ENCODE measurements at places on chromosomes 2 and 18.

DNA sequence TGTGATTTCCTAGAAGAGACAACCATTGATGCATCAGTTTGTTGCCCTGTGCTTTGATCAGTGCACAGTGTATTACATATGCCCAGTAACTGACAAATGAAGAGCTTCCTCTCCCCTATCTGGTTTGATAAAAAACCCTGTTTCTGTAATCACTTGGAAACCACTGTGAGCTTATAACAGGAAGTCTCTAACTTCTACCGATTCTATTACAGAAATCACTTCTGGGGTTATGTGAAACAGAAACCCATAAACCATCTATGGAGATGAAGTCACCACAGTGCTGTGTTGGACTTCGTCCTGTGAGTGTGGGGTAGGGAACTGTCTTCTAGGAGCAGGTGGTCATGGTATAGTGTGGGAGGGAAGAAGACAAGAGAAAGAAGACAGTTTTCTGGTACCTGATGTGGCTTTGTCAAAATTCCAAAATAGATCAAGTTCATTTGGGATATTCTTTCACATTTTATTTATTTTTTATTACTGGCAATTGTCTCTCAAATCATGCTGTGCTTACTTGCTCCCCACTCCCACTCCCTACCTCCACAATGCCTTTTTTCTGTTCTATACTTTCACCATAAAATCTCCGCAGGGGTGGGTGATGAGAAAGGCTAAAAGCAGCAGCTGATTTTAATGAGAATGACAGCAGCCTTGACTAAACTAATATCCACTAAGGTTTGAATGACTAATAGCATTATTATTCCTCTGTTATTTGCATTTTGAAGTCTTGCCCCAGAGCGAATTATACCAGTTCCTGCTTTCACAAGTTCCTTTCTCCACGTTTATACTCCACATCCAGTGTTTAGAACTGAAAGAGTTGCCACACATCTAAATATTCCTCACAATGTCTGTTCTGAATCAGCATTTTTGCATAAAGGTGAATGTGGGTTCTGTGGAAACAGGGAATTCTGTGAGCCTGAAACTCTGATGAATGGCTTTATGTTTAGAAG lies 41.7 kb upstream of the RND3 start:
- DNase-seq = peak; percentile 1

DNA sequence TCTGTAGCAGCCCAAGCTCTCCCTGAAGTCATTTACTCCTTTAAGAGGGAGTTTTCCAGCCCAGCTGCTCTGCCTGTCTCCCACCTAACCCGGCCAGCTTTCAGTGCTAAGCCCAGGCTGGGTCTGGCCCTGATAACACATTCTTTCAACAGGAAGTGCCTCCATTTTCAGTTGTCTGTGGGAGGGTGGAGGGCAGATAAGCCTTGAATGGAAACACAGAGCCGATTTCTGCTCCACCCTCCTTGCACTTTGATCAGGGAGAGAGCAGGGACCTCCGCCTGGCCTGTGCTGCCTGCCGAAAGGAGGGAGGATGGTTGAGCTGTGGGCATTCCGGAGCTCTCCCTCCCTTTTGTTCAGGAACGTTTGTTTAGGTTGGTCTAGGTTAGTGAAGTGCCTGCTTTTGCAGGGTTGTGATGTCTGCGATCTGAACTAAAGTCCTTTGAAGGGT lies 24.8 kb downstream of the GATA6 start:
- no peak for DNase-seq

- DNase-seq = no peak
Observed at GRCh38 chr18:3067165-3067661, 54.3 kb upstream of the LPIN2 start.

GRCh38 chr2:30230497-30231211 lies 680 bp upstream of the LBH start:
- no peak for DNase-seq

GRCh38 chr2:145569108-145569507 lies 1049.2 kb upstream of the ZEB2 start:
- no peak for DNase-seq

GRCh38 chr2:139964721-139965440 lies 1184.7 kb upstream of the NXPH2 start:
- DNase-seq = no peak

GRCh38 chr2:110847651-110848050 lies 115.3 kb downstream of the ACOXL start:
- DNase-seq = no peak

DNA sequence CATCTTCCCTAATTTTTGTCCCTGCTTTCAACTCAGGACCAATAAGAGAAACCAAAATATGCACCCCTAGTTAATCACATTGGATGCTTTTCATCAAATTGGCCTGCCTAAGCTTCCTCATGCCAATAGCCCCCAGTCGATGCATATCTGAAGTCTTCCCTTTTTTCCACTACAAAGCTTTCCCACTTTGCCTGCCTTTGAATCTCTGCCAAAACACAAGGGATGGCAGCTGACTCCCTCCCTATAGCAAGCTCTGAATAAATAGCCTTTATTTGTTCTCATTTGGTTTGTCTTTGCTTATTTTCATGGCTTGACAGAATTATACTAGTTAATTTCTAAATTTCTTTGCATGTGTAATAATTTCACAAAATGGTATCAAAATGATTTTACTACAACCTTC lies 621.2 kb downstream of the MBD2 start:
- no peak for DNase-seq

DNA sequence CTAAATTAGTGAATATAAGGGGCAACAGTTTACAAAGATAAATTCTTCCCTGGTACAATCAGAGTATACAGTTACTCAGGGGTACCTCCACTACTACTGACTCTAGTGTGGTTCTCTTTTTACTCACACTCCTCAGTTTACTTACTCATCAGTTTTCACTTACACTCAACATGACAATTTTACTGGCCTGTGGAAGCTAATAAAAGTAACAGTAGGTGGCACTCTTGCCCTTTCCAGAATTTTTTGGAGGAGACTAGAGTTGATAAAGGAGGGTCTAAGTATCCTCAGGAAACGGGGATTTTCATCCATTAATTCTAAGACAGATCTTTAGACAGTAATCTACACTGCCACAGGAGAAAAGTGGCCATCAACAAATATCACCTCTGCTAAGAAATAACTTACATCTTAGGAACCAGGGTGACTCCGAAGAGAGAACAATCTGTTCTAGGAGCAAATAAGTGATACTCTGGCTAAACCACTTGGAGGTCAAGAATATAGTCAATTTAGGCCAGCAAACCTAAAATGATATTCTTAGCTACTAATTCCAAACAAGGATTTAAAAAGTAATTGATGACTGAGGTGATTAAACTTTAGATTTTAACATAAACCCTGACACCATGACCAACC lies 61.3 kb downstream of the ATL2 start:
- peak; percentile 74 for DNase-seq

DNA sequence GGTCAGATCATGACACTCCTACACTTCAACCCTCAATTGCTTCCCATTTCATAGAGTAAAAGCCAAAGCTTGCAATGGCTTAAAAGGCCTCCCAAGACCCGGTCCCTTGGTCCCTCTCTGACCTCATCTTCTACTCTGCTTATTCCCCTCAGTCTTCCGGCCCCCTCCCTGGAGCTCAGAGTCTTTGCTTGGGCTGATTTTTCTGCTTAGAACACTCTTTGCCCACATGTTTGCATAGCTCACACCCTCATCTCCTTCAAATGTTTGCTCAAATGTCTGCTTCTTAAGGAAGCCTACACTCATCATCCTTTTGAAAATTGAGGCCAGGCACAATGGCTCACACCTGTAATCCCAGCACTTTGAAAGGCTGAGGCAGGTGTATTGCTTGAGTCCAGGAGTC lies 65.6 kb upstream of the CAPN13 start:
- no peak for DNase-seq

- DNase-seq = no peak
Observed at GRCh38 chr2:187994464-187995331, 297.0 kb upstream of the GULP1 start.

DNA sequence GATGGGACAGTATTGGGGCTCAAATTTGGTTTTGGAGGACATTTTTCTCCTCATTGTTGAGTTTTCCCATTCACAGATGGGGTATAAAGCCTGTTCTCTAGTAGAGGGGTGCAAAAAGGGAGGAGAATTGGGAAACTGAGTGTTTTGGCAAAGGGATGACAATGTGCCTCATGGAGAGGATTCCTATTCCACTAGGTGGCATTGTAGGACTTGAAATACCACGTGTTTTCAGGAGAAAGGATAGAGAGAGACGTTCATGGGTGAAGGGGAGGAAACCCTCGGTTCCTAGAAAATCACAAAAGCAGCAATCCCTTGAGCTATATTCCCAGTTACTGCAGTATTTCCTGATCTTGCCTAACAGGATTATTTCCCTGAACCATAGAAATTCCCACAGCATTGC lies 113.7 kb upstream of the SRD5A2 start:
- no peak for DNase-seq

- no peak for DNase-seq
Observed at GRCh38 chr2:33317369-33318007, 159.0 kb upstream of the RASGRP3 start.

DNA sequence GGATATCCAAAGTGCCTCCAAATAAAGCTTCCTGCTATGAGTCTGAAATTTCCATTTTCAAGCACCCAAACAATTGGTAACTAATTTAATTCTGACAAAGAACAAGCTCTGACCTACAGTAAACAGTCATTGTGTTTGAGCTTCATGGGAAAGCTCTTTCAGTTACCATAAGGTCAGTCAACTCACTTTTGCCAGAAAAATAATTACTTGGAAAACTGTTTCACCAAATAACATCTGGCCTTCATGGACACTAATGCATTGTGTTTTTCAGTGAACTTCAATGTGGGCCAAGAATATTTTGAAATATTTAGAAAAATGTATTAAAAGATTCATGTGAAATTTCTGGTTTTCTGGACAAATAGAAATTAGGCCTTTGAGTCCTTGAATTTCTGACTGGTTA lies 369.9 kb downstream of the GALR1 start:
- DNase-seq = no peak

DNA sequence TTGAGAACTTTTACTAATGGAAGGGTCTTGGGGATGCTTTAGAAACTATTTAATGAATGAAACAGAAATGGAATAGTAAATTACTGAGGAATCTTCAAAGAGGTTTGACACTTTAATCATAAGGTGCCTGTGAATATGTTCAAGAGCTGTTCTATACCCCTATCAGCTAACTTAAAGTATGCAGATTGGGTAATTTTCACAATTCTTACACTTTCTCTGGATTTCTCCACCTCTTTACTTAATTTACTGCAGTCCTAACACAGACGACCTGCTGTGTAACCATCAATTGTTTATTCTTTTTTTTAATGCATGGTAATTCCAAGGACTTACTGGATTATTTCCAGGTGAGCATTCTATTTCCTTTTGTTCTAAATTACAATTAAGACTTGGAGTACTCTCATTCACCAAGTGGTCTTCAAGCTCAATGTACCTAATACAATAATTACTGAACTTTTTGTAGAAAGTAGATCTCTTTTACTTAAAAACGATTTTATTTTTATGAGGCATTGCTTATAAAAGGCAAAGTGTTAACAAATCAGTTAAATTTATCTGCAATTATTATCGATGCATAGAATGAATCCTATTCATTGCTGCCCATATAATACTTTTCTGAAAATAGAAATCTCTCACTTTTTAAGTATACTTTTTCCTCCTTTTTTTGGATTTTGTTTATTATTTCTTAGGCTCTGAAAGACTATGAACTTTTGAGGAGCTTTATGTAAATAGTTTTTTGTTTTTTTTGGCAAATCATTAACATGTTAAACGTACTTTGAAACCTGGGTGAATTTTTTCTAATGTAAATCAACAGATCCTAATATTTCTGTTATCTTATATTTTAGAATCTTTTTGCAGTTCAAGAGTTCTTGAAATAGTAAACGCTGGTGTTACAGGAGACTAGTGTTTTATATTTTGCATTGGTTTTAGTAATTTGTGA lies 5.5 kb downstream of the VSNL1 start:
- DNase-seq = no peak

DNA sequence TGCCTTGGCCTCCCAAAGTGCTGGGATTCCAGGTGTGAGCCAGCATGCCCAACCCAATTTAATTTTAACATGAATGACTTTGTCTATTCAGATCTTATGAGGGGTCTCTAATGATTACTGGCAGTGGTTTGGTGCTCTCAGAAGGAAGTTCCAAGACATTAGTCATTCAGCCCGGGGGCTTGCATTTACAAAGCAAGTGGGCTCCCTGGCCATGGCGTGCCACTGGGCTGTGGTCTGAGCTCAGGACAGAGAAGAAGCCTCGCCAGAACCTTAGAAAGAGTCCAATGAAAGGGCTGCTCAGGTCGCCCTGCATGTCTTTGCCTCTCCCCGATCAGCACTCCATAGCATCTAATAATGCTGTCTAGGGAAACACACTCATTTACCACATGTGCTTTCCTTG lies 182.6 kb upstream of the CHAC2 start:
- no peak for DNase-seq

GRCh38 chr2:30990176-30990575 lies 148.1 kb downstream of the GALNT14 start:
- DNase-seq = no peak

- DNase-seq = no peak
Observed at GRCh38 chr18:64695851-64696553, 547.1 kb upstream of the LINC00305 start.

GRCh38 chr2:40168546-40168945 lies 283.3 kb downstream of the SLC8A1 start:
- no peak for DNase-seq

GRCh38 chr2:215407590-215408264 lies 28.1 kb downstream of the FN1 start:
- DNase-seq = no peak

DNA sequence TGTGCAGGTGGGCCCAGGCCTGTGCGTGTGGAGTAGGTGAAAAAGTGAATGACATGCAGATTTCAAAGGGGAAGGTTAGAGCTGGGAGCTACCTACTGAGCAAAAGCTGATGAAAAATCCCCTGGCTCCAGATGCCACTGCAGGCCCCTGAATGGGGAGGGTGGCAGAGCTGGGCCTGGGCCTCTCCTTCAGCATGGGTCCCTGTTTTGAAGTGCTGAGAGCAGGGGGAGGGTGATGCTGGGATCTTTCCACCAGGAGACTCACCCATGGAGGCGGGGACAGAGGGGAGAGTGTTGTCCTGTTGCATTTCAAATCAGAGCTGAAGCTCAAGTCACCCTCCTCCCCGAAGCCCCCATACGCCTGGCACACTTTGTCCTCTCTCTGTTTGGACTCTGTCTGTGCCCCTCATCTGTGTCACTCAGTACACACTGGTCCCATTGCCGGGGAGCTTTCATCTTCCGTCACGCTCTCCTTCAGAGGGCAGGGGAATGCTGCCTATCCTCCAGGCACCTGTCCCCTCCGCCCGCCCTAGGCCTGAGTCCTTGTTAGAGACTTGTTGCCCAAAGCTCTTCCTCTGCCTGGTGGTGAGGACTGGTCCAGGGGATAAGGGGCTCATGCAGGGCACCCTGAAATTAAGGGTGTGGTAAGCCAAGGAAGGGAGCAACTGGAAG lies 206.6 kb downstream of the HAUS1 start:
- DNase-seq = no peak

GRCh38 chr2:226124548-226125011 lies 675.0 kb downstream of the IRS1 start:
- no peak for DNase-seq

GRCh38 chr2:181268174-181268867 lies 188.9 kb upstream of the ITGA4 start:
- no peak for DNase-seq

- no peak for DNase-seq
Observed at GRCh38 chr2:100603414-100603813, 40.6 kb downstream of the PDCL3 start.

Measured in activated CD4-positive, alpha-beta T cell treated with anti-CD3 and anti-CD28 coated beads, Interleukin-2, Interleukin-6, amounts not matched to agents 100 ng/mL and 50 ng/mL, durations not matched to agents 16 hours and 8 hours (primary cell).